ENCODE measurements at places on chromosomes 16 and 17. TPM values are rescaled to one million over a fixed set of nuclear protein-coding genes. Genes with fewer than 3 reads are reported as not detected.

KRT40 gene
- not detected for total RNA-seq

GRCh38 chr17:77746896-77747554 lies 211.5 kb upstream of the TNRC6C start:
- no peak for DNase-seq

- peak; percentile 50 for DNase-seq
These were observed 7.1 kb downstream of the IGSF6 start for GRCh38 chr16:21645261-21645721.

DNA sequence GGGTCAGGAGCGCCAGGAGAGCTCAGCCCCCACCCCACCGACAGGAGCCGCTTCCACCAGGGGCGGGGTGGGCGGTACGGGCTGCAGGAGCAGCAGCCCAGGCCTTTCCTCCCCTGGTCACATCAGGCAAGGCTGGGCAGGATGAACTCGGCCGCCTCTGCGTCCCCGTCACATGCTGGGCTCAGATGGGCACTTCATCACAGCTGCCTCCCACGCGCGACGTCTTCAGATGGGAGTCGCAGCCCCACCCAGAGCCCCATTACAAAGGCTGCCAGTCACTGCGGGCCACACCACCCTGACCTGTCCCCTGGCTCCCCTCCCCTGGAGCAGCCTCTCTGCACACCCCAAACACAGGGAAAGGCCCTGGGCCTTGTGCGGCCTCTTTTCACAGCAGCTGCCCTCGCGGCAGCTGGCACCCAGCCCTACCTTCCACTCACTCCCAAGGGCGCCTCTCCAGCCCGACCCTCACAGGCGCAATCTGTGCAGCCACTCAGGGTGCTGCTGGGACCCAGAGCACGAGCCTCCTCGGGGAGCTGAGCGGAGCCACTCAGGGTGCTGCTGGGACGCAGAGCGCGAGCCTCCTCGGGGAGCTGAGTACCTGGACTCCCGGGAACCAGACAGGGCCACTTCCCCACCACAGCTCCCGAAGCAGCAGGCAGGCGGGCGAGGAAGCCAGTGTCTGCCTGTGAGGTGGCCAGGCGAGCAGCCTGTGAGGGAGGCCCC lies 4.7 kb downstream of the ZNF598 start:
- no peak for DNase-seq

GRCh38 chr17:2391597-2392251 lies 9.1 kb downstream of the MNT start:
- no peak for DNase-seq

GRCh38 chr17:62797959-62798358 lies 10.2 kb downstream of the MARCHF10 start:
- DNase-seq: no peak

- peak; percentile 77 for DNase-seq
These were observed 31.5 kb downstream of the SIAH1 start for GRCh38 chr16:48353565-48354163.

GRCh38 chr17:76538281-76538931 lies 897 bp upstream of the CYGB start:
- no peak for DNase-seq

CCP110 gene
- total RNA-seq: 21.7 TPM

USP43 gene
- total RNA-seq: 0.34 TPM

DNA sequence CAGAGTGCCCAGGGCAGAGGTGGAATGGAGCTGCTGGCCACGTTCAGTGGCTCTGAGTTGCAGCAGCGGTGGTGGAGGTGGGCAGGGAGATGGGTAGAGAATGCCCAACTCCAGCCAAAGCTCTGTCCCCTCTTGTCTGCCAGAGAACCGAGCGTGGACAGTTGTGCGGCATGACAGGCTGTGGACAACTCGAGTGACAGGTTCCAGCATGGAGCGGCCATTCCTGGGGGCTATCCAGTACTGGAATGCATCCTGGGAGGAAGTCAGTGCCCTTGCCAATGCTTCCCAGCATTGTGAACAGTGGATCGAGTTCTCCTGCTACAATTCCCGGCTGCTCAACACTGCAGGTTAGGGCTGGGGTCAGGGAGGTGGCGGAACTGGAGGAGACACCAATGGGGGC lies 8.3 kb downstream of the CNTNAP1 start:
- no peak for DNase-seq

KRTAP4-6 gene
- not detected for total RNA-seq

DNA sequence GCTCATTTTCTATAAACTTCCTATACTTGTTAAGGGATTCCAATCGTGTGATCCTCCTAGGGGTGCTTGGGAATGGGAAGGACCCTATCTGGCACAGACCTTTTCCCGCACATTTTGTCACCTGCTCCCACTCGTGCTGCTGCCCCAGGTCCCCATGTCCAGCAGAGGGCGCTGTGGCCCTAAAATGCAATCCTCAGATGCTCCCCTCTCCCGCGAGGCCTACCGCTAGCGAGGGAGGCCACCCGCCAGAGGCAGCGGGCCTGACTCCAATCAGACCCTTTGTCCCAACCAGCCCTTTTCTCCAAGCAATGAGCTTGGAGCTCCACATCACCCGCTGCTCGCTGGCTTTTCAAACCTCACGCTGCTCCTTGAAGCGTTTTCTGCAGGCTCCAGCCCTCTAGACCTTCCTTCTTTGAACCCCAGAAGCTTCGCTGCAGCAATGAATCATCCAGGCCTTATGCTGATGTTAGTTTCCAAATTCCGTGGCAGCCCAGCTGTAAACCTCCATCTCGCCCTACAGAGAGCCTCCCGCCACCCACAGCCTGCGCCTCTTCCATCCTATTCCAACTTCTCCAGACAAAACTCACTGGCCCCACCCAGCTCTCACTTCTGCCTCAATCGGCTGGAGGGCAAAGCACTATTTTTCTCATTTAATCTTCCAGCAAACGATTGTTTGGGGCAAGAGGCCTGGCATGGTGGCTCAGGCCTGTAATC lies 23.6 kb upstream of the FZD2 start:
- DNase-seq: peak; percentile 91

GRCh38 chr16:84643180-84643583 lies 5.1 kb upstream of the KLHL36 start:
- DNase-seq: no peak

DNA sequence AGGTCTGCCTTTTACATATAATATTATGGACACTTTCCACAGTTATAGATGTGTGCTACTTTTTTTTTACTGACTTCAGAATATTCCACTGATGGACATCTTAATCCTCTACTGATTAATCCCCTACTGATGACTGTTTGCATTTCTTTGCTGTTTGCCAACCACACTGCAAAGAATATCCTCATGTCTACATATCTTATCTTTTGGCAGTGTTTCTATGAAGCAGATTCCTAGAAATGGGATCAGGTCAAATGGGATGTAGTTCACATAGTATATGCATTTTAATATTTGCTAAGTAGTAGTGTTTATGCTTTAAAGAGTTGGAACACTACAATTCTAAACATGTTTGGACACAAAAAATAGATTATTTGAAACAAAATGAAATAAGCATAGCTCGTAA lies 3.2 kb downstream of the CCL3 start:
- DNase-seq: no peak

TMEM98 gene
- 1.1 TPM for total RNA-seq

- no peak for DNase-seq
These were observed 210.1 kb upstream of the MAF start for GRCh38 chr16:79810449-79811189.

ABCA8 gene
- not detected for total RNA-seq

SPN gene
- 114 TPM for total RNA-seq

NTN3 gene
- total RNA-seq: not detected

- no peak for DNase-seq
These were observed 1.4 kb downstream of the RFNG start for GRCh38 chr17:82050152-82050760.

DNA sequence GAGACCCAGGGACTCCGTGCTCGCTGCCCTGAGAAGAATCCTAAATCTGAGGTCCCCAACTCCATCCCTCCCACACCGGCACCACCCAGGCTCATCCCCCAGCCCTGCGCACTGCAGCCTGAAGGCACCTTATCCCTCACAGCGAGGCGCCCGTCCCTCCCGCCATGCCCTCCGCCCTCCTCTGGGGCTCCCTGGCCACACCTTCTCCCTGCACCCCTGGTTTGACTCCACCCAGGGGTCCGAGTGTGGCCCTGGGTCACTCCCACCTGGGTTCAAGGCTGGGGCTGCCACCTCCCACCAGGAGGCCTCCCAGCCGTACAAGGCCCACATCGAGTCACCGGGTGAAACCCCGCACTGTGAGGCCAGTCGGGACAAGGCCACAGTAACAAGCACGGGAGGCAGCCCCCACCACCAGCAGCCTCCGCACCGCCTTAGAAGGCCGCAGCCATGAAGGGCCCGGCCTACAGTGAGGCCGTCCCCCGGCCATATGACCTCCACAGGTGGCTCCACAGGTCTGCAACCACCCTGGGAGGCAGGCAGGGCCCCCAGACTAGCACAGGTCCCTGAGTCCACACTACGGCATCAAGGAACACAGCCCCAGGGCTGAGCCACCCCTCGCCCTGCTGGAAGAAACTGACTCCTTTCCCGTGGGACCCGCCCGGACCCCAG lies 8.3 kb downstream of the HAGH start:
- DNase-seq: no peak

- no peak for DNase-seq
These were observed 10.8 kb downstream of the MAP2K3 start for GRCh38 chr17:21295036-21295952.

DNA sequence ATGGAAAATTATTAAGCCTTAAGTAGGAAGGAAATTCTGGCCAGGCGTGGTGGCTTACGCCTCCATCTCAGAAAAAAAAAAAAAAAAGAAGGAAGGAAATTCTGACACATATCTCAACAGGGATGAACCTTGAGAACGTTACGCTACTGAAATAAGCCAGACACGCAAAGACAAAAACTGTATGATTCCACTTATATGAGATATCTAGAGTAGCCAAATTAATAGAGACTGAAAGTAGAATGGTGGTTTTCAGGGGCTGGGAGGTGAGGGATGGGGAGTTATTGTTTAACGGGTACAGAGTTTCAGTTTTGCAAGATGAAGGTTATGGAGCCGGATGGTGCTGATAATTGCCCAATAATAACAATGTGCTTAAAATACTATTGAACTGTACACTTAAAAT lies 16.2 kb upstream of the HNF1B start:
- no peak for DNase-seq

DNA sequence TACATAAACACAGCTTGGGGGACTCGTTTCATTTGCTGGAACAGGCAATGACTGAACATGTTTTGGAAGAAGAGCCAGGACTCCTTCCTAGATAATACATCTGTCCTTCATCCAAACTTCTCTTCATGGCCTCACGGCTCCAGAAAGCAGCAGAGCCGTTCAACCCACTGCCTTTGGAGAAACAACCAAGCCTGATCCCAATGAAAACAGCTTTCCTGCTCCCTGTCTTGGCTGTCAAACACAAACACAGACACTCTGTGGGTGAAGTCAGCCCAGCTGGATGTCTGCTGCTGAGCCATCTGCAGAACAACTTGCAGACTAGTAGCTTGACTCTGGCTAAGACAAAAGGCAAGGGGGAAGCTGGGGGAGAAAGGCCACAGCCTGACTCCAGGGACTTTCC lies 345.1 kb upstream of the PSMD7 start:
- no peak for DNase-seq

DNA sequence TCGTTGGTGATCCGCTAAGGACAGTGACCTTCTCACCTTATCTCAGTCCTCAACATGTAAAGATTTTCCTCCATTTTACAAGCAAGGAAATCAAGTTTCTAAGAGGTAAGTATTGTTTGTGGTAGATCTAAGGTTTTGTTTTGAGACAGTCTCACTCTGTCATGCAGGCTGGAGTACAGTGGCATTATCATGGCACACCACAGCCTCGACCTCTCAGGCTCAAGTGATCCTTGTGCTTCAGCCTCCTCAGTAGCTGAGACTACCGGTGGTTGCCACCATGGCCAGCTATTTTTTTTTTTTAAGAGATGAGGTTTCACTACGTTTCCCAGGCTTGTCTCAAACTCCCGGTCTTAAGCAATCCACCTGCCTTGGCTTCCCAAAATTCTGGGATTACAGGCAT lies 34.9 kb downstream of the PRKCA start:
- DNase-seq: peak; percentile 56

- no peak for DNase-seq
These were observed 433.0 kb downstream of the KIF2B start for GRCh38 chr17:54255696-54256095.

All from activated CD4-positive, alpha-beta memory T cell treated with anti-CD3 and anti-CD28 coated beads for 36 hours (primary cell).